Hepatocyte (in vitro differentiated cells): ENCODE measurements at places on chromosomes 2 and 18. TPM values are rescaled to one million over a fixed set of nuclear protein-coding genes. Genes with fewer than 3 reads are reported as not detected.

- no peak for DNase-seq
- H3K27me3 ChIP-seq = no peaks in the 10 kb centered on the region
- no peak overlapping the region for H3K4me3 ChIP-seq
- no peaks in the 10 kb centered on the region for H3K36me3 ChIP-seq
Observed at GRCh38 chr2:213172641-213173040, 21.2 kb upstream of the IKZF2 start.

DNA sequence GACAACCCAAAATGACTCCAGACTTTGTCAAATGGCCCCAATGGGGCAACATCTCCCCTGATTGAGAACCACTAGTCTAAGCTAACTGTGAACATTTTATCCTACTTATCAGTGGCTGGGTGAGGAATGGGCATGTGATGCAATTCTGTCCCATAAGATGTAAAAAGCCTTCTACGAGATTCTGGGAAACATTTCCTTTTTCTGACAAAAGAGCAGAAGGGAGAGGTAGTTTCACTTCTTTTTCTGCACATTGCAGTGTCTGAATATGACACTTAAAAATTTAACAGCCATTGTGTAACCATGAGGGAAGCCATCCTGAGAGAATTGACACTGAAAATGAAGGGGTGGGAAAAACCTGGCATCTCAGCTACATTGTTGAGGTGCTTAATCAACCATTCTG is 17.3 kb upstream of the MARCHF4 start:
- no peaks in the 10 kb centered on the region for H3K4me1 ChIP-seq
- H3K4me3 ChIP-seq = no peak overlapping the region
- H3K27ac ChIP-seq = no peak overlapping the region
- H3K27me3 ChIP-seq = no peaks in the 10 kb centered on the region
- no peaks in the 10 kb centered on the region for H3K36me3 ChIP-seq

GRCh38 chr2:165743442-165743841 is 50.6 kb downstream of the GALNT3 start:
- H3K4me1 ChIP-seq = no peaks in the 10 kb centered on the region
- no peaks in the 10 kb centered on the region for H3K27me3 ChIP-seq
- no peak overlapping the region for H3K4me3 ChIP-seq
- DNase-seq = no peak
- H3K36me3 ChIP-seq = no peaks in the 10 kb centered on the region

DNA sequence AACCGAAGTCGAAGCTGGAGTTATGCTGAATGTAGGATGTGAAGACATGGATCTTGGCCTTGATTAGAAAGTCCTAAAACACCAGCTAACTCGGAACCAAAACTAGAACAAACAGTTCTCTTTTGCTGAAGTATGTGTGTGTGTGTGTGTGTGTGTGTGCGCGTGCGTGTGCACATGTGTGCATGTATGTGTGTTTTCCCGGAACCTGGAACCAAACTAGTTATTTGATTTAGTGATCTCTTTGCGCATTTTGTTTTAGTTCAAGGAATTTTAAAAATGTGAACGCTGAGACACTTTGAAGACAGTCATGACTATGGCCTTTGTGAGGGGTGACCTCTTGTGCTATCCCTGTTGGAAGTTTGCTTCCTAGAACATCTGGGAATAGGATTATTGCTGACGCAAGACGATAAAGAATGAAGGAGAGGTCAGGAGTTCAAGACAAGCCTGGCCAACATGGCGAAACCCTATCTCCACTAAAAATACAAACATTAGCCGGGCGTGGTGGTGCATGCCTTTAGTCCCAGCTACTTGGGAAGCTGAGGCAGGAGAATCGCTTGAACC is 23.8 kb downstream of the FHL2 start:
- H3K27me3 ChIP-seq = no peaks in the 10 kb centered on the region
- H3K4me3 ChIP-seq = no peak overlapping the region
- no peaks in the 10 kb centered on the region for H3K36me3 ChIP-seq
- no peak for DNase-seq

KIF1A gene
- total RNA-seq = 16.5 and 28.2 TPM in 2 replicates

SERPINB4 gene
- not detected in 2 replicates for total RNA-seq

MYO5B gene
- total RNA-seq = 41.9 and 43.3 TPM in 2 replicates
